Glutamatergic neuron (in vitro differentiated cells): ENCODE measurements at places on chromosomes 7 and 10.

DNA sequence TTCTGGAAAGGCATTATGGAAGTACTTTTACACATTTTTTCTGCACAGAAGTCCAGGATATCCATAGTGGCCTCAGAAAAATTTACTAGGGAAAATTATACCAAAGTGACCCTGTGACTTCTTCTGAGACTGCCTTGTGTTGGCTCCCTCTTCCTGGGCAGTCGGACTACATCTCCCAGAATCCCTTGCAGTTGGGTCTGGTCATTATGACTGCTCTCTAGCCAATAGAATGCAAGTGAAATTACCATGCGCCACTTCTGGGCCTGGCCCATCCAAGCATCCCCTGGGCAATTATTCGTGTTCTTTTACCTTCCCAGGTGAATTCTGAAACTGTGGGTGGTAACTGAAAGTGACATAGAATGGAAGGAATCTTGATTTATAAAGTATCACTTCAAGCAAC lies 430.9 kb downstream of the ACTR3B start:
- DNase-seq: no peak

DNA sequence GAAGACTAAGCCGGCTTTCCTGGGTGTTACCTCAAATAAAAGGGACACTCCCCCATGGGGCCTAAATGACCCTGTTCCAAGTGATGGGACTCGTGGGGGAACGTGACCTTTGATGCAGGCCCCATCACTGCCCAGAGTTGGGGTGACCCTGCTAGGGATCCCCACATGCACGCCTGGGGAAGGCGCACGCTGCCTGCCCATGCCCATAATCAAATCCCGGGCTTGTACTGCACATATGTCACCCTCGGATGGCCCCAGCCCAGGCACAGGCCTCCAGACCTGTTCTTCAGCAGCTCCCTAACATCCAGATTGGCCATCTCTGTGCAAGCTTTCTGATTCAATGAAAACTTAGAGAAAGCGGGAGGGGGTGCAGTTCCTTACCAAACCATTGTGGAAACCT lies 14.7 kb downstream of the EBF3 start:
- no peak for DNase-seq

DNA sequence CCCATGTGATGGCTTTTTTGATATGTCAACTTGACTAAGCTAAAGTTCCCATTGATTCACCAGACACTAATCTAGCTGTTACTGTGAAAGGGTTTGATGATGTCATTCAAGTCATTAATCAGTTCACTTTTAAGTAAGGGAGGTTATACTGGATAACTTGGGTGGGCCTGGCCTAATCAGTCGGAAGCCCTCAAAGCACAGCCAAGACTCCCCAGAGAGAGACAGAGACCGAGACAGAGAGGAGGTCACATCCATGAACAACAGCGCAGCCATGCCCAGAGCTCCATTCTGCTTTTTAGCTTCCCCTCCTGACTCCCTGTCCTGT lies 103.4 kb downstream of the TRIL start:
- DNase-seq: no peak

- DNase-seq: no peak
Observed at GRCh38 chr10:31166606-31167005, 134.9 kb upstream of the ZNF438 start.

DNA sequence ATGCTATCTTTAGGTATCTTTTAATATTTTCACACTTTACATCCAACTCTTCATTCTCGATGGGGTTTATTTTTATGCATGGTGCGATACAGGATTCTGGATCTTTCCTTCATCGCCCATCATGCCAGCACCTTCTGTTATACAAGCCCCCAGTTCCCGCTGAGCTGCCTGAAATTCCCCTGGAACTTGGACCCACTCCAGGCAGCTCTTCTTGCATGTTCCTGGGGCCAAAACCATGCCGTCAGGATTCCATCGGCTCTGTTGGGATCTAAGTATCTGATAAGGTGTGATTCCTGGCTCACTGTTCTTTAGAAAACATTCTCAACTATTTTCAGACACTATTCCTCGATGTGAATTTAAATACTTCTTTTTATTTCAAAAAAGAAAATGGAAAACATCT lies 40.5 kb upstream of the PPP2R2D start:
- no peak for DNase-seq

DNA sequence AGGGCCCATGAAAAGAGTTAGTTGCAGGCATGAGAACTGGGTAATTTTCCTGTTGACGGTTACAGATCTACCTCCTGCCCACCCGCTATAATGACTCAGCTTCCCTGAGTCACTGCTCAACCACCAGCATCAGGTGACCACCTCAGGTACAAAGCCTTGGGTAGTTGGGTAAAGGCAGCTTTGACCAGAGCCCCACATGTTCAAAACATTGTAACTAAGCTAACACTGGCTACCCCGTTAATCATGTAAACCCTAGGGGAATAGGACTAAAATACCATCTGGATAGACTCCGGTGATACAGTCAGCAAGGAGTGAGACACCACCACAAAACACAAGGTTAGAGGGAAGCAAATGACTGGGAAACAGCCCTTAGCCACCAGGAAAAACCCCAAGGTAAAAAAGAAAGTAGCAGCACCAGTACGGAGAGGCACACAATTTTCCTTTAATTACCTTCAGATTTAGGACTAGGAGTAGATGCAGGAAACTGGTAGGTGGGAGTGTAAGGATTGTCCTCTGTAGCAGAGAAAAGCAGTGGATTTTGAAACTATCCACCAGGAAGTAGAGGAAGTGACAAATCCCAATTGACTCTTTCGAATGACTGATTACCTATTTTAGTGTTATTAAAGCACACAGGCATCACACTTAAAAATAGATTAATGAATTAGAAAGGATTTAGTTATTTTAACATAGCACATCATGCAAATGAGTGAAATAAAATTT lies 103.5 kb upstream of the PDLIM1 start:
- DNase-seq: no peak

DNA sequence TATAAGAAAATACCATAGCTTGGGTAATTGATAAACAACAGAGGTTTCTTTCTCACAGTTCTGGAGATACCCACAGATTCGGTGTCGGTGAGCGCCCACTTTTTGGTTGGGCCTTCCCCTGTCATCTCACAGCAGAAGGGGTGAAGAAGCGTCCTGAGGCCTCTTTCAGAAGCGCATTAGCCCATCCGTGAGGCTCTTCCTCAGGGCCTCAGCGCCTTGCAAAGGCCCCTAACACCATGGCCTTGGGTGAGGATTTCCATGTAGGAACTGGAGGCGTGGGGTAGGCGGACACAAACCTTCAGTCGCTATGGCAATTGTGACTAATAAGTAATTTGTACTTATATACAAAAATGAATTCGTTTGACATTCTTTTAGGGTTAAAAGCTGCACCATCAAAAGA lies 316.0 kb downstream of the PTPRN2 start:
- DNase-seq: peak; percentile 10

- DNase-seq: no peak
Observed at GRCh38 chr10:69348816-69349541, 67.7 kb downstream of the TACR2 start.

- DNase-seq: no peak
Observed at GRCh38 chr10:29035721-29036120, 253.1 kb upstream of the LYZL1 start.

- peak; percentile 81 for DNase-seq
Observed at GRCh38 chr10:48306870-48307710, 613 bp downstream of the MAPK8 start.

- no peak for DNase-seq
Observed at GRCh38 chr10:15169555-15170401, 1.3 kb upstream of the NMT2 start.

DNA sequence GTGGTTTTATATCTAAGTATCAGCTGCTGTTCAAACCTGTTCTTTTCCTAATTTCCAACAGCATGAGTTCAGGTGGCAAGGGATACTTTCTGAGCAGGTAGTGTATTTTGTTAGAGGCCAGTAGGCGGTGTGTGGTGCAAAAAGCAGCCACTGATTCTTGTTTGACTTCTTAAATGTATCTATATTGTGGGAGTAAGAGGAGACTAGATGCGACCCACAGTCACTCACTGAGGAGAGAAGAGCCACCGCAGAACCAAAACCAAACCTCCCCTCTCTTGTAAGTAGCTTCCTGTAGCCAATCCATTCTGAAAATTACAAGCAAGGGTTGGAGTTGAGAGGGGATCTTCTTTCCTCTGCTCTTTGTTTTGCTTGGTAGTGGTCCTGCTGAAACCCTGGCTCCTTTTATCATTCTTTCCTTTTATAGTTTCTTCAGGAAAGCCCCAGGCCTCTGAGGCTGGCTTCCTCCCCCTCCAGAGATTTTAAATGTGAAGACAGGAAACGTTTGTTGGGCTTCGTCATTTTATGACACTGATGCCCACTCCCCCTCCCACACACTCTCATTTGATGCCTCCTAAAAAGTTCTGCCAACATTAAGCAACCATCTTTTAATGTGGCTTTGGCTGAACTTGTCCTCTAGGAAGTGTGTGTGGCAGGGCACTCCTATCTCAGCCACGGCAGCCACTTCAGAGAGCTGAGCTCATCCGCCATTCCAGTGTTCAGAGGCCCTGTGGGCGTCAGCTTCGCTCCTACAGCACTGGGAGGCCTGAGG lies 566.0 kb downstream of the SUGCT start:
- DNase-seq: no peak

- DNase-seq: no peak
Observed at GRCh38 chr10:541750-542371, 147.6 kb downstream of the DIP2C start.

- no peak for DNase-seq
Observed at GRCh38 chr10:104368381-104368780, 14.7 kb downstream of the CFAP58 start.

- DNase-seq: no peak
Observed at GRCh38 chr10:3762309-3762708, 22.7 kb downstream of the KLF6 start.

- no peak for DNase-seq
Observed at GRCh38 chr7:31056775-31057346, 4.8 kb downstream of the ADCYAP1R1 start.

GRCh38 chr10:30820261-30820991 lies 190.9 kb upstream of the LYZL2 start:
- no peak for DNase-seq

- DNase-seq: peak; percentile 65
Observed at GRCh38 chr7:141702047-141702567, at the start of gene DENND11. DENND11 (minus strand) TSS chr7:141702166; CDS start chr7:141702153, 13 bp downstream.

DNA sequence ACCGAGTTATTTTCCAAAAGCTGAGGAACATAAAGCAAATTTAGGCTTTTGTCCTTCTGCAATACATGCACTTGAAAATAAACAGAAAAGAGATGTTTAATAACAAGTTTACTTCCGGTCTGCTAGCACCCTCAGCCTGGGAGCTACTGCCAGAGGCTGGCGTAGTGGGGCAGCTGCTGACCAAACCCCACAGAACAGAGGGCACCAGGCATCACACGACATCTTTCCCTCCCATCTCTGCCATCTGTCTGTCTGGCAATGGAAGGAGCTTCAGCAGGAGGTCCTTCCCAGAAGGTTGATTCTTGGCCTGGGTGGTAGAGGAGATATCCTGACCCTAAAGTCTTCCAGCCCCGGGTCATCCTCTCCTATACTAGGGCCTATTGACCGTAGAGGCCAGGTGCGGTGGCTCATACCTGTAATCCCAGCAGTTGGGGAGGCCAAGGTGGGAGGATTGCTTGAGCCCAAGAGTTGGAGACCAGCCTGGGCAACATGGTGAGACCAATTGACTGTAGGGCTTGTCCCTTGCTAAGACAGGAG lies 47.8 kb downstream of the CHST3 start:
- no peak for DNase-seq

- no peak for DNase-seq
Observed at GRCh38 chr10:69315100-69315542, 36.8 kb downstream of the HK1 start.

DNA sequence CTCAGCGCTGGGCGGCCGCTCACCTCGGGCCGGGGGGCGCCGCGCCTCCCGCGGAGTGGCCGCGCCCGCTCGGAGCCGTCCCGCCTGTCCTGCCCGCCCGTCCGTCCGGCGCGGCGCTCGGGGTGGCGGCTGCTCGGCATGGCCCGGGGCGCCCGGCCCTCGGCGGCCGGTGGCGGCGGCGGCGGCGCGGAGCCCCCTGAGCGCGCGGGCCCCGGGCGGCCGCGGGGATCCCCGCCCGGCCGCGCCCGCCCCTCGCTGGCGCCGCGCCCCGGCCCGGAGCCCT lies 338 bp downstream of the SDK1 start:
- no peak for DNase-seq

DNA sequence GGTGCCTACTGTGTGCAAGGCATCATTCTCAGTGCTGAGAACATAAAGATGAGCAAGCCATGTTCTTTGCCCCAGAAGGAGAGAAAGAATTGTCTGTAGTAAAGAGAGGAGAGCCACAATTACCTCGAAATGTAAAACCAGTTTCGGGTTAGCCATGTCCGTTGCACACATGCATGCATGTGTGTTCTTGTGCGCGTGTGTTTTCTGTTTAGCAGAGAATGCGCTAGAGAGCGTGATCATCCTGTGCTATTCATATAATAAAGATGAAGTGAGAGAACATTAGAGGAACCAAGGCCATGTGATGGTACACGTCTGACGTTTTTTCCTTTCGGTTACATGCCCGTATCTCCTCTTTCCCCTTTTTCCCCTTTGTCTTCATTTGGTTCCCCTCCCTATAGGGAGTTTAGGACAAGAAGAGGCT lies 158.2 kb downstream of the CELF2 start:
- no peak for DNase-seq

GRCh38 chr7:111474723-111475418 lies 87.4 kb downstream of the IMMP2L start:
- DNase-seq: no peak

DNA sequence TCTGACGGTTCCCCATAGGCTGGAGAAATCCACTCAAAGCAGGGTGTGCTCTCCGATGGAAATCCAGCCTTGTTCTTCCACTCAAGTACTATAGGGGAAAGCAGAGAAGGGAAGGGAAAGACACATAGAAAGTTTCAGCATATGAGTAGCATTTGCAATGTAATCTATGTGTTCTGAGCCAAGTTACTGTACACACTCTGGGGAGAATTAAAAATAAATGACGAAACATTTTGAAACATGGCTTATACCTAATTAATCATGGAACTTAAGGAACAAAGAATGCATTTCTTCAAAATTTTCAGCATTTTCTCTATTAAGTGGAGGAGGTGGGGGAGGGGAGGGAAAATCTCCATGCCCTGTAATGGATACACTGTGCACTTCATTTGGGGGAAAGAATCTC lies 198.1 kb upstream of the HABP2 start:
- no peak for DNase-seq

GRCh38 chr10:3881622-3882021 lies 96.6 kb upstream of the KLF6 start:
- DNase-seq: no peak

- peak; percentile 6 for DNase-seq
Observed at GRCh38 chr7:473211-473734, 46.4 kb downstream of the PDGFA start.

- no peak for DNase-seq
Observed at GRCh38 chr10:17241611-17242333, 13.7 kb downstream of the VIM start.

DNA sequence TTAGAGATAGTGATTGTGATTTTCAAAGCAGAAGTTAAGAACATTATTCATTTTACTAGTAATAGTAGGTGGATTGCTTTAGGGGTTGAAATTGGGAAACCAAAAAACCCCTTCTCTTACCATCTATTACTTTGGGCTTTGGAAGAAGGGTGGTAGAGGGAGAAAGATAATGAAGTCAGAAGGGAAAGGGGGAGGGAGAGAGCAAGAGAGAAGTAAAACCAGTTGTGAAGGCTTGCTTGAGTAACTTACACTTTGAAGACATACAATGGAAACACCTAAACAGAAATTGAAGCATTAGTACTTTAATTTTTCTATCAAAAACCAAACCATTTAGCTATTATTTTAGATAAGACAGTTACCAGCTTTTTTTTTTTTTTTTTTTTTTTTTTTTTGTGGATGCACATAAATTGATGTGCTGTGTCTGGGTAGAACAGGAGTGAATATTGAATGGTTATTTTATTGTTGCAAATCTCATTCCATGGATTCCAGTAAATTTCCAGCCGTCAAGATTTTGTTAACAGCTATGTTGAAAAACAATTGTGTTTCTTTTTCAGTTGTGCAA lies 5.5 kb downstream of the PRKAR2B start:
- DNase-seq: no peak
